ENCODE measurements at places on chromosomes 2 and 18. TPM values are rescaled to one million over a fixed set of nuclear protein-coding genes. Genes with fewer than 3 reads are reported as not detected.

Gene MAP3K2
- 13.0 TPM for total RNA-seq

Gene EPC2
- total RNA-seq: 10.3 TPM

Gene IL36A
- not detected for total RNA-seq

Gene TBR1
- total RNA-seq: 0.05 TPM

Gene NEURL3
- 0.77 TPM for total RNA-seq

Gene MDH1B
- 1.2 TPM for total RNA-seq

Gene LYG1
- total RNA-seq: 1.7 TPM

Gene G6PC2
- total RNA-seq: not detected

Gene HOXD10
- 4.8 TPM for total RNA-seq

Gene VSNL1
- total RNA-seq: not detected

Gene MC4R
- not detected for total RNA-seq

Gene ALK
- not detected for total RNA-seq

Gene SLC14A1
- not detected for total RNA-seq

Gene TNFAIP6
- total RNA-seq: 0.89 TPM

Gene TAF1B
- 22.7 TPM for total RNA-seq
